Stimulated activated CD4-positive, alpha-beta T cell treated with anti-CD3 and anti-CD28 coated beads, Interleukin-1b, Interleukin-23, amount 100 ng/mL, for 1 hour (primary cell): ENCODE measurements at places on chromosomes 1 and 21.

GRCh38 chr1:219507437-219507836 is 105.5 kb downstream of the ZC3H11B start:
- no peak for DNase-seq

- DNase-seq = no peak
Measured at GRCh38 chr1:6594977-6595740, 7.5 kb downstream of the KLHL21 start.

DNA sequence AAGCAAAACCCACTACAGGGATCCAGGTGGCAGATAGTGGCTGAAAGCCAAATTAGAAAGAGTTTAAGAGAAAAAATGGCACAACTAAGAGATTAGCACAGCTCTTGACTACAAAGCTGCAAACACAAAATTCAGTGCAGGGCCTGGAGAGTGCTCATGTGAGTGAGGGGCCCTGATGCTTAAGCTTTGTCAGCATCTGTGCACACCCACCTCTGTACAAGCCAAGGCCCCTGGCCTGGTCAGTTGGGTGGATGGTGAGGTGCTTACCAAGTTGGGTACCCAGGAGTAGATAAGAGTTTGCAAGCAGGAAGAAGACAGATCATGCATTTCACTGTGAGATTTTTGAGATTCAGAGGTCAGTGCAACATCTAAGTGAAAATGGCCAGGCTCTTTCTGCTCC is 62.7 kb upstream of the ATP1B1 start:
- no peak for DNase-seq

DNA sequence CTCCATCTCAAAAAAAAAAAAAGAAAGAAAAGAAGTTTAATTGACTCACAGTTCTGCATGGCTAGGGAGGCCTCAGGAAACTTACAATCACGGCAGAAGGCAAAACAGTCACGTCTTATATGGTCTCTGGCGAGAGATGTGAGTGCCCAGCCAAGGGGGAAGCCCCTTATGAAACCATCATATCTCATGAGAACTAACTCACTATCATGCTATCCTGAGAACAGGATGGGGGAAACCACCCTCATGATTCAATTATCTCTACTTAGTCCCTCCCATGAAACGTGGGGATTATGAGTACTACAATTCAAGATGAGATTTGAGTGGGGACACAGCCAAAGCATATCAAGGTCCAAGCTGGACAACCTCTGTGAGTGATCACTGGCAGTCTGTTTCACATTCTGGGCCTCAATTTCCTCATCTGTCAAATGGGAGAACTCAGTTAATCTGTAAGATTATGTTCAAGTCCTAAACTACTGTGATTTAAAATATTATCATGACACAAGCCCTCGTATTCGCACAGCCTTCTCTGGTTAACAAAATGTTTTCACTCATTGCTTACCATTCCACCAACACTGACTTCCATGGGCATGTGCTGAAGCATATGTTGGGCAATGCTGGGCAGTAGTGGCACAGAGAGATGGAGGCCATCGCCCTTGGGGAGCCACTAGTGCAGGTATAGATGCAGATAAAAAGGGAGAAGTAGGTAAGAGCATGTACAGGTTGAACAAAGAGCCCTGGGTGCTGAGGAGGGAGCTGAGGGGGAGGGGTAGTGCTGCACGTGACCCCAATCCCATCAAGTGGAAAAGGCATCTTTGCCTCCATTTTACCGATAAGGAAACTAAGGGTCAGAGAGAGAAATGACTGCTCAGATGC is 46.2 kb upstream of the SLC2A1 start:
- no peak for DNase-seq

DNA sequence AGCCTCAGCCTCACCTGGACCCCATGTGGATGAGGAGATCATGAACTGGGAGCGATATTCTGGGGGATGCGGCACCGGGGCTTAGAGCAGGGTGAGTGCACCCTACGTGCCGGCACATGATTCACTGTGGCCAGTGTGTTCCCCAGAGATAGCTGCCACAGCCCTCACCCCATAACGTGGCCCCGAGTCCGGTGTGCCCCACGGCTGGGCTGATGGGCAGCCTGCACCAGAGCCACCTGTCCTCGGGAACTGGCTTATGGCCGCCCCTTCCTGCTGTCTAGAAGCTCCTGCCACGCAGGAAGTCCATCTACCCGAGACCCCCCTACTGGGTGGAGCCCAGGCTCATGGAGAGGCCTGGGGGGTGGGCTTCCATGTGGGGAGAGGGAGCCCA is 39.1 kb upstream of the SLC19A1 start:
- DNase-seq = no peak

DNA sequence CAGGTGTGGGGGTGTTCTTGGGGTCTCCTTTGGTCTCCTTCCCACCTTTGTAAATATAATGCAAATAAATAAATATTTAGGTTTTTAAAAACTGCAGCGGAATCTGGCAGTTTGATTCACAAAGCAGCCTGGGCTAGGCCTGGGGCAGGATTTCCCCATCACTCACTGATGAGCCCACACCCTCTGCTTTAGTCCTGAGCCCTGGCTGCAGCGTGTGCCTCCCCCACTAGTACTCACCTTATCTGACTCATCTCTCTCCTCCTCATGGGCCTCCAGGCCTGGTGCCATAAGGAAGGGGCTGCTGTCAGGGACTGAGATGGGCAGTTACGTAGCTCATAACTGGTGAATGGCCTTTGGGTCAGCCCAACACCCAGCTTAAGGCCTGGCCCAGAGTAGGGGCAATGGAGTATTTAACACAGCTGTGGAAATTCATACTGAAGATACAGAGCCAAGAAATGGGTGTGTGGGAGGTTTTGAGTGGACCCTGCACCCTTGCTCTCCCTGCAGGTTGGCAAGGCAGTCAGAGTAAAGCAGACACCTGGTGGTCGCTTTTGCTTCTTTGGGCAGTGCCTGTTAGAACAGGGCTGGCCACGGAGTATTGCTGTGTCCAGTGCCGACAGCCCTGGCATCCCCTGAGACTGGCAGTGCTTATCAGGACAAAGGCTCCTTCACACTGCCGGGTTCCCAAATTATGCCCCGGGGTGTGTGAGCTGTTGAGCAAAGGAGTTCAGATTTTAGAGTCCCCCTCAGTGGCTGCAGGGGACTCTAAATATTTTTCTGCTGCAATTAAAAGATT is 39.7 kb downstream of the AZIN2 start:
- no peak for DNase-seq

DNA sequence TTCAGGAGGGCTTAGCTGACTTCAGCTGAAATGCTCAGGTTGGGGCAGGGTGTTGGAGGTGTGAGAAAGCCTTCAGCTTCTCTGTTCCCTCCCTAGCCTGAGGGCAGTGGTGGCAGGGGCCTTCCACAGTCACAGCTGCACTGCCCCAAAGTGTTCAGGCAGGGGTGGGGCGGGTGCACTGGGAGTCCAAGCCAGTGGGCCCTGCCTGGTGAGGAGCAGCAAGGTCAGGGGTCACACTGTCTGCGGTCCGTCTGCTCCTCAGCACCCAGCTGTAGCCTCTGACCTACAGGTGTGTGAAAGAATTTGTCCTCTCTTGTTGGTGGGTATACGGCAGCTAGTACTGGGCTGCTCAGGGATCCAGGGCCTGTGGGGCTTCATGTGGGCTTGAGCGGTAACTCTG is 490.4 kb upstream of the NCAM2 start:
- no peak for DNase-seq

- DNase-seq = no peak
Measured at GRCh38 chr1:31062867-31063380, 2.6 kb downstream of the PUM1 start.

DNA sequence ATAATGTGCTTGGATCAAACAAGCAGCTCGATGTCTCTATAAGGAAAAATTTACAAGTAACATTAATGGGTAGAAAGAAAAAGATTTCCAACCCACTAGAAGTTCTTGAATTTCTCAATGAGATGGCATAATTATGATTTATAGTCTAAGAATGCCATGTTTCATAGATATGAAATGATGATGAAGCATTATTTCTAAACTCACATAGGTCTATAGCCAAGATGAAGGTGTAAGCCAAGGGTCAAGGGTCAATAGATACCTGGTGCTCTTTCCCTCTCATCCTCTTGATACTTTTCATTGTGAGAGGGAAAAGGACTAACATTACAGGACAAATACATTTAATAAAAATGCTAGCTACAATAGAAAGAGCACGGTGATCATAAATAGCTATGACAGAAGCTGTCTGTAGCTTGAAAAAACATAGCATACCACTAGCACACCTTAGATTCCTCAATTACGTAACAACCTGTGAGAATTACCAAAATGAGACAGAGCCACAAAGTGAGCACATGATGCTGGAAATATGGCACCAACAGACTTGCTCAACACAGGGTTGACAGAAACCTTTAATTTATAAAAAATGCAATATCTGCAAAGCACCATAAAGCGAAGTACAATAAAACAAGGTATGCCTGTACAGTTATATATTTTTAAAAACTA is 26.3 kb upstream of the F13B start:
- DNase-seq = no peak

- no peak for DNase-seq
Measured at GRCh38 chr21:46448108-46448507, 10.6 kb upstream of the DIP2A start.
